Stimulated activated naive CD8-positive, alpha-beta T cell treated with anti-CD3 and anti-CD28 coated beads, Interleukin-15, amount 100 ng/mL, for 72 hours (primary cell): ENCODE measurements at places on chromosomes 2 and 18.

- no peak for DNase-seq
Observed at GRCh38 chr2:169094676-169095075, 25.3 kb downstream of the DHRS9 start.

- DNase-seq: no peak
Observed at GRCh38 chr2:24682304-24682703, 110.9 kb downstream of the PTRHD1 start.

- no peak for DNase-seq
Observed at GRCh38 chr2:182426082-182426917, 536 bp downstream of the PDE1A start.

DNA sequence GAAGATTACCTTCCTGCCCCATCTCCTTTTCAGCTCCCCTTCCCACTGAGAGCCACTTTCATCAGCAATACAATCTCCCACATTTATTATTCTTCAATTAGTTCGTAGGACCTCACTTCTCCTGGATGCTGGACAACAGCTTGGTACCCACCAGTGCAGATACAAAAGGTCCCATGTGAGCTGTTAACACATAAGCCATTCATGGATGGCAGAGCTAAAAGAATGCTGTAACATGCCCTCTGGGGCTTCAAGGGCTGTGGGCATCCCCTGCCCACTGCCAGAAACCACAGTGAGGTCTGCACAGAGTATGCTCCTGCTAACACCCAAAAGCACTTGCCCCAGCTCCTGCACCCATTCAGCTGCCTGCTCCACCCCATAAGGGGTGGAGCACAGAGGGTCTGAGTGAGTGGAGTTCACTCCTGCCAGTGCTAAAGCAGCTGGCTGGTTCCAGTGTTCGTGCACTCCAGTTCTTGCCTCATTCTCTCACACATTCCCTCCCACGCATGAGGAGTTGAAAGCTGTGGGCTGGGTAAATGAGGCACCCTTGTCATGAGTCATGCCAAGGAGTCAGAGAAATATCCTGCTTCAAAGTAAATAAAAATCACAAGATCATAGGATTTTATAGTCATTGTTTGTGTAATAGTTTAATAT lies 305.9 kb upstream of the TMEFF2 start:
- peak; percentile 18 for DNase-seq

GRCh38 chr2:149799013-149799705 lies 211.6 kb upstream of the MMADHC start:
- DNase-seq: no peak

GRCh38 chr2:44450806-44451205 lies 89.1 kb downstream of the CAMKMT start:
- no peak for DNase-seq

DNA sequence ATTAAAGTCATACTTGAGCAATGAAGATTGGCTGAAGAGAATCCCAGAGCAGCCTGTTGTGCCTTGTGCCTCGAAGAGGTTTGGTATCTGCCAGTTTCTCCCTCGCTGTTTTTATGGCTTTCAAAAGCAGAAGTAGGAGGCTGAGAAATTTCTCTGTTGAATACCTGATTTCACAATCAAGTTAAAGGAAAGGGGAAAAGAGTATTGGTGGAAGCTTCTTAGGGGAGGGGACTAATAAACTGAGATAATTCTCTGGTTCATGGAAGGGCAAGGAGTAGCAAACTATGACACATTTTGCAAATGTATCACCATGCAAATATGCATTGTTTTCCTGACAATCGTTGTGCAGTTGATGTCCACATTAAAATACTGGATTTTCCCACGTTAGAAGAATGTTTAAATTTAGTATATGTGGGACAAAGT lies at the start of gene IL1B:
Gene IL1B (minus strand): TSS at position 85 of the 423 bp plus-strand sequence. CDS start 550 bp downstream, outside the sequence.
- DNase-seq: no peak

DNA sequence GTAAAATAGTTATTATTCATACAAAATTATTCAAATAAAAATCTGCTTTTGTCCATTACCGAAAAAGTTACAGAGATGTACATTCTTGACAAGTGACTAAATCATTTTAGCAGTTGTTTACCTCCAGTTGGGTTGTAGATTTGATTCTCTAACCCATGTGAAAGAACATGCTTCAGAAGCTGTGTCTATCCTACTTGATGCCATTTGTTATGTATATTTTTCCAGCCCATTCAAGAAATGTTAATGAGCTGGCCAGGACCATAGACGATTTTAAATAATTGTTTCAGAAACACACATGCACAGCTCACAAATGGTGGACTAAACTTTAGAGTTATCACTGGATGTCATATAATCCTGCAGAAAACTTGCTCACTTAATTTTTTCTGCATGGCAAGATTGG lies 391.1 kb upstream of the REG3G start:
- no peak for DNase-seq

- no peak for DNase-seq
Observed at GRCh38 chr2:3282056-3282998, 95.3 kb downstream of the EIPR1 start.

- no peak for DNase-seq
Observed at GRCh38 chr2:14899621-14900414, 267.3 kb downstream of the LRATD1 start.

GRCh38 chr2:228269351-228269750 lies 87.9 kb upstream of the SPHKAP start:
- no peak for DNase-seq

- no peak for DNase-seq
Observed at GRCh38 chr2:132416723-132417395, at the start of gene GPR39. Gene GPR39, plus strand, starts transcription at chr2:132416805.

GRCh38 chr18:75334869-75335268 lies 92.6 kb downstream of the SMIM21 start:
- no peak for DNase-seq

DNA sequence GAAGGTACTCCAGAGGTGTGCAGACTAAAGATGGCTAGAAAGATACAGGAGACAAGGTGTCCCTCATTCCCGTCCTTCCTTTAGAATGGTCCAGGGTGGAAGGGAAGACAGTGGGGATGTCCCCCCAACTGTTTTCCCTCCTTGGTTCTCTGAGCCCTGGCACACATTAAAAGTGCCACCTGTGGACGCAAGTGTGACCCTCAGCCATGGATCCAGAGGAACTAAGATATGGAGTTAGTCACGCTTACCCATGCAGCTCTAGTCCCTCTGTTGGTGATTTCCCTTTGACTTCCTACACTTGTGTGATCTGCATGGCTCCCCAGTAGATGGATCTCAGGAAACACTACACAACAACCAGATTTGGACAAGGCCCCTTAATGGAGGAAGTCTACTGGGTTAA lies 113.1 kb upstream of the SRD5A2 start:
- DNase-seq: no peak

DNA sequence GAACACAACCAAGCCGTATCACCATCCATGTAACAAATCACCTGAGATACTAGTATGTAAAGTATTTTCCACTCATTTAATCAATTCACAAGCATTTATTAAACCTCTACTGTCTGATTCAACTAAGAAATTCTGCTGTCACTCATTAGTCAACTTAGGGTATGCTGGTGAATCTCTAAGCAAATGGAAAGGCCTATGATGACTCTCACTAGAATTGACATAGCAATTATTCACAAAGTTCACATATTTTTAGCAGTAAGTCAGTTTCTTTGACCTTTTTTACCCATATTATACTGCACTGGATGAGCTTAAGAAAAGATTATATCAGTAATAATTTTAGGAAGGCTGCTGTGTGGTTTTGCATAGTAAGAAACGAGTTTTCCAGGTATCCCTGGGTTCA lies 130.1 kb downstream of the SLC8A1 start:
- DNase-seq: no peak

GRCh38 chr2:117127680-117128079 lies 686.8 kb upstream of the DDX18 start:
- DNase-seq: no peak

DNA sequence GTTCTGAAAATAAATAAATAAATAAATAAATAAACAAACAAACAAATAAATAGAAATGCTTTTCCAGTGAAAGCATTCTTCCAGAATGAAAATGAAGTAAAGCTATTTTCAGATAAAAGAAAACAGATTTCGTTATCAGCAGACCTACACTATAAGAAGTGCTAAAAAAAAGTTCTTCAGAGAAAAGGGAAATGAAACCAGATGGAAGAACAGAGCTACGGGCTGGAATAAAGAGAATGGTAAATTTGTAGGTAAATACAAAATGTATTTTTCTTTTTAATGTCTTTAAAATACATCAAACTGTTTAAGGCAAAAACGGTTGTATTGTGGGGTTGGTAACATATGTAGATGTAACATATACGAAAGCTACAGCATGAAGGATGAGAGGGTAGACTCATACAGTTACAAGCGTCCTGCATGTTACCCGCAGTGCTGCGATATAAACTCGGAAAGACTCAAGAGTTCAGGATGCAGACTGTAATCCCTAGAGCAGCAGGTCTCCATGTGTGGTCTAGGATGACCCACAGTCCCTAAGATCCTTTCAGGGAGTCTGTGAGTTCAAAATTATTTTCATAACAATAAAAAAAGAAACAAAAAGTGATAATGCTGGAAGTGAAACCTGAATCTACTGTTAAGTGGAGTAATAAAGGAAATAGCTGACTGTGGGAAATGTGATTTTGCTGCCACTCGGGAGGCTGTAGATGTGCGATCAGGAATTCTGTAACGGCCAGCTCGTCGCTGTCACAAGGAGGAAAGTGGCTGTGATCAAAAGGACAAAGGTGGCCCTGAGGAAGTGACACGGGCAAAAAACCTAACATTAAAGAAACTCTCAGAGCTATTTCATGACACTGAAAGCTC lies 5.3 kb upstream of the RAB12 start:
- DNase-seq: no peak

DNA sequence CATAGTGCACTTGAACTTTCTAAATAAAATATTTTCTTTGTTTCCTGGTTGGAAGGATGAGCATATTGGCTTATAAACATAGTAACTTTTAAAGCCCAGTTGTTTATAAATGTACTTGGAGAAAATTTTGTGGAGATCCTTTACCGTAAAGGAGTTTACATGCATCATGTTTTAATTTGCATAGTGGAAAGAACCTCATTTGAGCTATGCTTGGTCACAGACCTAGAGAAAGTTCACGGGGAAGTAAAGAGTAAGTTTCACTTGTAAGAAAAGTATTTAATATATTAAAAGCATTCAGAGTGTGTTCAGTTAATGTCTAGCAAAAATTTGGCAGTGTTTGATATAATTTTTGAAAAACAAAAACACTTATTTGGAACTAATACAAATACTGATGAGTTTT lies 45.3 kb downstream of the PIKFYVE start:
- DNase-seq: no peak

DNA sequence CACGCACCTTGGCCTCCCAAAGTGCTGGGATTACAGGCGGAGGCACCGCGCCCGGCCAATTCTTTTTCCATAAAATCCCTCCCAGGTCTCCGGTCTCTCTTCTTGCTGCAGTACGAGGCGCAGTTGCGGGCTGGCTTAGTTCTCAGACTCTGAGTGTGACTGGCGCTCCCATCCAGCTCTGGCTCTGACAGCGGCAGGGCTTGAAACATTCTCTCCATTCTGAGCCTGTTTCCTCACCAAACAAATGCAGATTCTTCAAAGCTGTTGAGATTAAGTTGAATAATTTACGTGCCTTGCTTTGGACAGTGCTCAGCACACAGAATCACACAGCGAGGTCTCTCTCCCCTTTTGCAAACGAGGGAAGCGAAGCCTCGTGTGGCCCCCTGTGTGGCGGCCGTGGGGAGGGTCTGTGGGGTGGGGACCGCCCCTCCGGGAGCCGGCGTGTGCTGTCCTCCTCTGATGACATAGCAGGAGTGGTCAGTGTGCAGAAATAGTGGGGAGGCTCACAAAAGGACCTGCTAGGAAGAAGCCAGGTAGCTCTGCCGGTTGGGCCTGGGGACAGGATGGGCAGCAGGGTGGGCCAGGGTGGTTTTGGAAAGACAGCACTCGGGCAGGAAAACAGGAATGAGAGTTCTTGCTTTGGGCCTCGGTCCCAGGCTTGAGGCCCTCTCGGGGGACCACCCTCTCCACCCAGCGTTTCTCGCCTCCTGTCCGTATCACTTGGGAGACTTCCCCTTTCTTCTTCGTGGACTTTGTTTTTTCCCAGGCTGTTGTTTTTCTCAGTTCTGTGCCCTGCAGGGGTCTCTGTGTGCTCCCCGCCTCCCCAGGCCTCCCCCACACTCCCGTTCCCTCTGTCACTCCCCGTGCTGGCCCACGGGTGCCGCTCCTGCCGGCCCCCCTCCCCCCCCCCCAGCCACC lies 75.0 kb downstream of the KCNG2 start:
- no peak for DNase-seq

DNA sequence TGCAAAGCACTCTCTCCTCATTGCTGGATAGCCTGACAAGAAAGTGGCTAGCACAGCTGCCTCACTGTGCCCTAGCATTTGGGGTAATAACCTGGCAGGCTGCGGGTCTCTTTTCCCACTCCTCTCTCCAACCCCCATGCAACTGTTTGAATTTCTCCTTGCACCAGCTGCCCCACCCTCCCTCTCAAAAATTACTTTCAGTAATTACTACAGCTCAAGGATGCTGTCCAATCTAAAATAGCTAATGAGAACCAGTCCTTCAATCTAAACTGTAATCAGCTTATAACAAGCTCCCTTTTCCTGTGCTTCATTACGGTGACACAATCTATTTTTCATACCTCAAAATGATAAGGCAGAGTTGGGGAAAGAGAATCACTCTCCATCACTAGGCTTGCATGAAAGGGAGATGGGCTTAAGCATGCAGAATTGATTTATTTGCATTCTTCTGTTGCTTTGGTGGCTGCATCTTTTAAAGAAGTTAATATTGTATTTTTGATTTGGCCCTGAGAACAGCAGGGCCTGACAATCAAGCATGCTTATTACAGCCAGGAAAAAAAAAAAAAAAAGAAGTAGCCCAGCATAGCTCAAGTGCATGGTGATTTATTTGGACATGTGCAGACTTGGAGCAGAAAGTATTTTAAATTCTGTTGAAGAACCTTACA lies 881.8 kb downstream of the SLC4A3 start:
- no peak for DNase-seq

- peak; percentile 50 for DNase-seq
Observed at GRCh38 chr2:101473911-101474701, 806 bp downstream of the RFX8 start.

GRCh38 chr18:7568426-7568825 lies 1.3 kb downstream of the PTPRM start:
- DNase-seq: no peak

DNA sequence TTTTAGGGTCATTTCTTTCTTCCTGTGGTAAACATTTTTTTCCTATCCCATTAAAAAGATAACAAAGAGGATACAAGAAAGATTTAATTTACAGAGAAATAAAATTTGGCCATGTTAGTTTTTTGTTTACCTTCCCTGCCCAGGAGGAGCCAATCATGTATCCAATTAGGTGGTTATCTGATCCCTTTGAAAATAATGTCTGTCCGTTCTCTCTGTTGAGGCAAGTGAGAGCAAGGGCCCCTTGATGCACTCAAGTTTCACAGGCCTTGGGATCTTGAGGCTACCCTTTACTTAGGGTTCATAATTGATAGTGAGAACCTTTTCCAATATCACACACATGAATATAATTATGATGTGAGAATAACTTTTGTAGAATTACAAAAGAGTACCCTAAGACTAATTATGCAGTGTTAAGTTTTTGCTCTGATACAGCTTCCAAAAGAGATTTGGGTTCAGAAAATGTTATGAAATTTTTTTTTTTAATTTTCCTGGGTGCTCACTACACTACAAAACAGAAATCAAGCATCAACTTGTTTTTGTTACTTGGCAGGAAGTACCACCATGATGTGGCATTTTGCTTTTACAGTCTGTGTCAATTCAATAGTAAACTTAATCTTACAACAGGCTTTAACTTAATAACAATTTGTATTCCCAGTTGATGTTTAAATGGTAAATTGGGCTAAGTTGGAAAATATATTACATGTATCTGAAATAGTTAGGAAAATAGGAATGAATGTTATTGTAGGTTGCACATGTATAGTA lies 42.0 kb downstream of the AFTPH start:
- no peak for DNase-seq

GRCh38 chr2:163771596-163771995 lies 35.8 kb upstream of the FIGN start:
- no peak for DNase-seq

GRCh38 chr2:170717599-170717963 lies 2.4 kb downstream of the SP5 start:
- no peak for DNase-seq
